ENCODE measurements at places on chromosomes 1 and 21. TPM values are rescaled to one million over a fixed set of nuclear protein-coding genes. Genes with fewer than 3 reads are reported as not detected.

AIRE gene
- total RNA-seq, result not detected

NPHS2 gene
- not detected for total RNA-seq

LCE2B gene
- total RNA-seq, result not detected

GRCh38 chr1:100671601-100672000, 47.9 kb upstream of the VCAM1 start:
- DNase-seq, result peak; percentile 51

DNA sequence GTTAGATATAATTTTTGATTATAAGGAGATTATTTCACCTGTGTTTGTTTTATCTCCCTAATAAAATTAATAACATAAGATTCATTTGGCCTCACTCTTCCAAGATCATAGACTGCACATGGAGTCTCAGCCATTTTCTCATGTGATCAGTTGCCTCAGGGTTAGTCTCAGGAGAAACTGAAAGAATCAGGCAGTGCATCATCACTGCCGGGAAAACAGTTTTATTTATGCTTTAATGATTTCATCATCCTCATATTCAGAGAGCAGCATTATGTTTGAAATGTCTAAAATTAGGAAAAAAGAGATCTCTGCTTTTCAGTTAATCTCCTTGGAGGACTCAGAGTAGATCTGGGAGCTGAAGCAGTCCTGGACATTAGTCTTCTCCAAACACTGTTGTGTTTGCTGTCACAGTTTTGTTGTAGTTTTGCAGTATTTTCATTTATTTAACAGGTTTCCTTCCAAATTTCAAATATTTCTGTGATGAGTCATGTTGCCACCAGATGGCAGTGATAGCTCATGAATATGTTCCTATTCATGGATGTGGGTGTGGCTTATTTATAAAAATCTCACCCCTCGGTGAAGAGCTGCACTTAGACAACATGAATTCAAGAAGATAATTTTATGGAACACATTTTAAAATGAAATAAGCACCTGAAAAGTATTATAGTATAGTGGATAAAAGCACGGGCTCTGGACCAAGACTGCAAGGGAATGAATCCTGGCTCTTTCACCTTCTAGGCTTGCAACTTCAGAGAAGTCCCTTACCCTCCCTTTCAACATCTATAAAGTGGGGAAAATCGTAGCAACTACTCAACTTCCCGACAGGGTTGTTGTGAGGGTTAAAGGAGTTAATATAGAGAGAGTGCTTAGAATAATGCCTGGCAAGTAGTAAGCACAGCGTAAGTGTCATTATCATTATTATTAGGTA, 31.2 kb downstream of the CHD1L start:
- peak; percentile 91 for DNase-seq

KIF21B gene
- total RNA-seq, result 0.32 TPM

- no peak for DNase-seq
Observed at GRCh38 chr21:14520535-14520934, 25.6 kb downstream of the SAMSN1 start.

DNA sequence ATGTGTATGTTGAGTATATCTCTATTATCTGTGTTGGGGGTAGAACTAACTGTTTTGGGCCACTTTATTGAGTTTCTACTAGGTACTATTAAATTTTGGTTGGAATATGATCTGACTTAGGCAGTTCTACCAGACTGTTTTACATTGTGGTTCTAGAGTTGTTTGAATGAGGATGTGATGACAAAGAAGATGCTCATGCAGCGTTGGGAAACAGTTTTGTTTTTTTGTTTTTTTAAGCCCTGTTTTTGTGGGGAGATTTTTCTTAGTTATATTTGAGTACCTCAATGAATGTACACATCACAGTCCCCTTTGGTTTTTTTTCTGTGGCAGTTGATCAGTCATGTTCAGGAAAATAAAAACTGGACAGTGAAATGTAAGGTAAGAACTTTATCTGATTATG, 40.1 kb downstream of the TMED5 start:
- no peak for DNase-seq

HSD11B1 gene
- 21.6 TPM for total RNA-seq

GRCh38 chr21:31604591-31605190, 54.8 kb upstream of the SOD1 start:
- peak; percentile 60 for DNase-seq

NKAIN1 gene
- total RNA-seq, result not detected

LRRC8B gene
- 0.86 TPM for total RNA-seq

DNA sequence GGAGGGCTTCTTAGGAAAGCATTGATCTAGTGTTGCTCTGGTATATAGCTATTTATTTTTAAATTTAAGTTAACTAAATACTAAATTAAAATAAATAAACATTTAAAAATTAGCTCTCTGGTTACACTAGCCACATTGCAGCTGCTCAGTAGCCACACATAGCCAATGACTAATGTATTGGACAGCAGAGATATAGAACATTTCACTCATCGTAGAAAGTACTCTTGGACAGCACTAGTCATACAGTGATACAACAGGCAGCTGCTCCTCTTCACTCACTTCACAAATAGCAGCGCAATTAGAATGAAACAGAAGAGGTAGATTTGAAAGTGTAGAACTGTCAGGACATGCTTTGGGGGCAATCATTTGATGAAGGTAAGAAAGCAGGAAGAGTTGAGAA, 245.4 kb downstream of the PBX1 start:
- no peak for DNase-seq

DNA sequence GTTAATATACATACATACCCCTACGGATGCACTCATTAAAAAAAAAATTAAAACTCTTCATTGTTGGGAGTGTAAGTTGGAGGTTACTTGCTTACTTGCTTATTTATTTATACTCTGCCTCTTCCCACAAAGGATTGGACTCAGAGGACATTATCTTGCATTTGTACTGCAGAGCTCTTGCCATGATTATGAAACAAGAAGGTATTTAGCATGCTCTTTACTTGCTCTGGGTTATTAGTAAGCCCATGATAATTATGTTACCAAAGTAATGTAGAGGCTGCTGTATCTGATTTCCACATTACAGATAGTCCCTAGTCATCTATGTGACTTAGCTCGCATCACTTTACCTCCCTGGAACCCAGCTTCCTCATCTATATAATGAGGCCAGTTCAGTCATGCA, 355.1 kb upstream of the PTBP2 start:
- DNase-seq, result peak; percentile 52

DNA sequence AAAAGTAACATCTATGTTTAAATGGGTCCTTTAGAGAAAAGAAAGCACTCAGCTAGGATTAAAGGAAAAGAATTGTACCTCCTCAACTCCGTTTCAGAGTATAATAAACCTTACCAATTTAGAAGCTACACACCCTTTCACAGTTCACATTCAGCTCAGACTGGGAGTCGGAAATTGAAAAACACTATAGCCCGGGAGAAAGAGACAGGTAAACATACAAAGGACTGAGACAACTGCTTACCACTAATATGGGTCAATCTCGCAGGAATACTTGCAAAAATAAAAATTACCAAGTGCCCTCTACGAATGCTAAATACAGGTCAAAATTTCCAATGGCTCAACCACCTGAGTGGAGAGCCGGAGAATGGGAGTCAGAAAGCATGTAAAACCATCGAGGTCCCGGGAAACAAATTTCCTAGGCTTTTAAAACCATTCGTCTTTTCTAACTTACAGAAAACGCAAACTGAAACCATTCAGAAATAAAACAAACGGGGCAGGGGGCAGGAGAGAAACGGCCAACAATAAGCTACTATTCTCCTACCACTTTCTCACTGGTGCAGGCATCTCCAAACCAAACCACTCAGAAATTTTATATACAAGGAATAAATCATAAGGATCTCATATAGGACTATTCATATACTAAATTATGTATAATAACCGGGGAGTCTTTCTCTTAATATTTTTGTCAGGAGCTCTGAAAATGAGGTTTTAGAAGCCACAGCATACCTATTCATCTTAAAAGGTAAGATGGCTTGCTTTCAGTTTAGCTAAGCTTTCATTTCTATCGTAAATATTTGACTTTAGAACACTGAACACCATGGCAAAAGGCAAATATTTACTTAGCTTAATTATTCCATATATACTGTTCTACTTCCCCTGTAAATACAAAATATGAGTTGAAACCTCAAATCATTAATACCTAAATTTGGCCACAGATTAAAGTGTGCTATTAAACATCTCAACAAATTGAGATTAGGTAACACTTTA, 136.5 kb downstream of the RERE start:
- DNase-seq, result no peak

MX2 gene
- 0.97 TPM for total RNA-seq

- DNase-seq, result no peak
Observed at GRCh38 chr1:237467320-237467719, 423.4 kb downstream of the ZP4 start.

DNA sequence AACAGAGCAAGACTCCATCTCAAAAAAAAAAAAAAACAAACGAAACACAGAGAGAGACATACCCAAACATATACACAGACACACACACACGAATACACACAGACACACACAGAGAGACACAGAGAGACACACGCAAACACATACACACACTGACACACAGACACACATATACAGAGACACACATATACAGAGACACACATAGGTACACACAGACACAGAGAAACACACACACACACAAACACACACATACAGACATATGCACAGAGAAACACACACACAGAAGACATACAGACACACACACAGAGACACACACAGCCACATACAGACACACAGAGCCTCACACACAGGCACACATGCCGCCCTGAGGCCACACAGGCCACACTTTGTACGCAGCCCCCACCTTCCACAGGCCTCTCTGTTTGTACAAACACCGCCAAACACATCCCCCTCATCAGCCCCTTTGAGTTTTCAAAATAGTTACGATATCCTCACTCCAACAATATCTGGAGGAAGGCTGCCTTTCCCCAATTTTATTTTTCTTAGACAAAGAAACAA, 57.5 kb upstream of the ABCG1 start:
- no peak for DNase-seq

NUDT4B gene
- total RNA-seq, result 25.4 TPM

DNA sequence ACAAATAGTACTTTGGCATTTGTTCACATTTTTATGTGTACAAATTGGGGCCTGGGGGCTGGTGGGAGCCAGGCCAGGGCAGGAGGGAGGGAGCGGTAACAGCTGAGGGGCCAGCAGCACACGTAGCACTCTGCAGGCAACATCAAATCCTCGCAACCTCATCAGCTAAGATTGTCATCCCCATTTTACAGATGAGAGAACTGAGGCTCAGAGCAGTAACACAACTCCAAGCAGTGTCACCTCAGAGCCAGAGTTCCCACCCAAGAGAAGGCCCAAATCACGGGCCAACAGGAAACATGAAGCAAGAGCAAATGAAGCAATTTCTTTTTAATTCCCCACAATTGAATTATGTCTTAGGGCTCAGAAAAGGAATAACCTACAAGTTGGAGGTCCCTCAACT, 14.1 kb downstream of the IFFO2 start:
- no peak for DNase-seq

OPTC gene
- not detected for total RNA-seq

DTL gene
- 13.2 TPM for total RNA-seq

DNA sequence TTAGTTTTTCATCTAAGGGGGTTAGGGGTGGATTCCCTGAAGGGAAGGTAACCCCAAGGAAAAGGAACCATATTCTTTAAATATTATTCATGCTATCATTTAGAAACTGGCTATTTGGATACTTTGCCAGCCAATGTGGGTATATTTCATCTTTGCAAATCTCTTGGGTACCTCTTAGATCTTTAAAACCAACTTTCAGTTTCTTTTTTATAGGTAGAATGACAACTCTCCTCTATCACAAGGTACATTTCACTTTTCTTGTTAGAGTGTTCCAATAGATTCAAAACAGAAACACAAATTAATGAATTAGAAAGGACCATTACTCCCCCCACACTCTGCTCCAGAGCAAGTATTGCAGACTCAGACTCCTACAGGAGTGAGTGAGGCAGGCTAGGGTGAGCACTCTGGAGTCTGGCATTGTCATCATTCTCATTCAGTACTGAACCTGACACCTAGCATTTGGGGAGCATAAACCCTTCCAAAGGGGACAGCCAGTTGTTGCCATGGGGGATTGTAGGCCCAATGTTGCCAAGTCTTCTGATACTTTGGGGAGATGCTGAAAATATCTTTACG, 43.0 kb downstream of the MACO1 start:
- no peak for DNase-seq

NCF2 gene
- not detected for total RNA-seq

GRCh38 chr1:27539901-27540861, 50.2 kb upstream of the WASF2 start:
- DNase-seq, result no peak

AGBL4 gene
- total RNA-seq, result not detected

GRCh38 chr1:154352245-154352580, 26.9 kb downstream of the ATP8B2 start:
- DNase-seq, result no peak

ADCY10 gene
- not detected for total RNA-seq

DNA sequence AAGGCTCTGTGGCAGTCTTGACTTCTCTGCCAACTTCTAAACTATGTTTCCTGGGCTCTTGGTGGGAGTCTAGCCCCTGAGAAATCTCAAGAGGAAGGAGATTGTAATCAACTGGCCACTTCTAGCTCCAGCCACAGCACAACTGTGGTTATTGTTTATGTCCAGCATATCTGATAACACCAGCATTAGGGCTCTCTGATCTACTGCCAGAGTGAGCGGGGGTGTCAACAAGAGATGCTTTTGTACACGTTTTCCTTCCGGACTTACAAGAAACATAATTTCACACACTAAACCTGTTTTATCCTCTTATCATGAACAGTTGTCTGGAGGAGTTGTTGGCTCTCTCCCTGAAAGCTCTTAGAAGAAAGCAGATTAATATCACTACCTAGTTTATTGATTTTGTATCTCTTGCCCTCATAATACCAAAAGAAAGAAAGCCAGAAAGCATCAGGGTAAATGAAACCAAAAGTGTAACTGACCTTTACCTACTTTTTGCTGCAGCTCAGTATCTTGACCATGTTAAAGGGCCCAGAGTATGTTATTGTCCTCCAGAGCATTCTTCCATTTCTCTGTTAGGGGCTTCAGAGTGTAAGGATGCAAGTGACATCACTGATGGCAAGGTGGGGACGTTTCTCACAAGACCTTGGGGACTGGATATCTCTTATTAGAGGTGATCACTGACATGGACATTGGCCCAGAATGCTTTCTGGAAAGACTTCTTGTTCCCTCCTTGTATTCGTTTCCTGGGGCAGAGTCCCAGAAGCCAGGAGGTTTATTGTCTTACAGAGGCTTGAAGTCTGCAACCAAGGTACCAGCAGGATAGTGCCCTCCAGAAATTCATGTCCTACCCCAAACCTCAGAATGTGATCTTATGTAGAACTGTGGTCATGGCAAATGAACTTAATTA, 9.6 kb upstream of the SH2D1B start:
- no peak for DNase-seq

AMY1C gene
- not detected for total RNA-seq

DNA sequence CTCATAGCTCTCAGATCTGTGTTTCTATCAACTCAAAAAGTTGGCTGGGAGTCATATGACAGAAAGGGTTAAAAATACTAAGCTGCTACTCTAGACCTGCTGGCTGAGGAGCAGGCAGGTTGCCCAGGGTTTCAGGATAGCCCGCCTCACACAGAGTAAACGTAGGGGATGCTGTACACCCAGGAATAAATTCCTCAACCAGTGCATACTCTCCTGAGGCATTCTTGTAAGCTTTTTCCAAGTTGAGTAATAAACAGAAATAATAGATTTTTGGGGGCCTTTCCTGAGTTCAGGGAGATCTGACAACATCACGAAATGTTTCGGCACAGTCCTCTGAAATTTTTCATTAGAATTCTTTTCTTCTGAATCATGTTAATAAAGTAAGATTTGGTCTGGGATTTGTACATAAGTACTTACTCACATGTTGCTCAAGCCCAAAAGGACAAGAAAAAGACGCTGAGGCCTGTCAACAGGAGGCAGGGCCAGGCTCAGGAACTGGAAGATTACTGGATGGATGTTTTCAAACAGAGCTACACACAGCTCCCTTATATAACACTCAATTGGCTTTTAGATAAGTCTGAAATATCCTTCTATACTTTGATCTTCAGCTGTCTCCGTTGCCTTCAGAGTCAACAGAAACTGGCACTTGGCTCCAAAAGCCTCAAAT, 41.0 kb downstream of the TGFBR3 start:
- peak; percentile 98 for DNase-seq

USP16 gene
- 37.6 TPM for total RNA-seq
